NCI-H460 (cell line): ENCODE measurements at places on chromosomes 12 and 14.

DNA sequence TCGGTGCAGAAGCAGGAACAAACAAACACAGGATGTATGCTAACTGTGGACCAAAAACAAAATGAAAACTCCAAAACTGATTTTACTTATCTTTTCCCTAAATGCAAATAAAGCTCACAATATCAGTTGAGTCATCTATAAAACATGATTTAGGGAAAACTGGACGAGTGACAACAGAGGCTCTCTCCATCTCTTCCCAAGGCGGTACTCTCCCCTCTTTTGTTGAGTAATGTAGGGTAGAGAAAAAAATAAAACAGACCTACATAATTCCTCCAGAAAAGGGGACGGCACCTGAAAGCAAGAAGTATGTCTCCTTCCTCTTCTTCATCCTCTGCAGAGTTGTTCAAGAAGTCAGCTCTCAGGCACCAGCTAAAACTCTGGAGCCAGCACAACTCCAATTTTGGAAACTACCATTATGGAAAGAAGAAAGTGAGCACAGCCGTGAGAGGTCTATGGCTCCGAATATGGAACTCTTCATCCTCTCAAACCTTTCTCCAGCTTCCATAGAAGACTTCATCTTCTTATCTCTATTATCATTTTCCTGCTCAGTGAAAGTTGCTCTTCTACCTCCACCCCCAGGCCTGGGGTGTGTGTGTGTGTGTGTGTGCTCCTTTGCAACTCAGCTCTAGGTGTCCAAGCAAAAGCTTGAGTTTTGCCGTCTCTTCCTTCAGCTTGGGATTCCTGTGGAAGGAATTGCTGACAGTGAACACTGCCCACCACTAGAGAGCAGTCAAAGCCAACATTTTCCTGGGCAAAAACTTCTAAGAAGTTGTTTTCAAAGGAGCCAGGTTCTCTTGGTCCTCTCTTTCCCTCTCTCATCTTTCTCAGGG, 155.4 kb downstream of the DIO2 start:
- DNase-seq: peak; percentile 61

DNA sequence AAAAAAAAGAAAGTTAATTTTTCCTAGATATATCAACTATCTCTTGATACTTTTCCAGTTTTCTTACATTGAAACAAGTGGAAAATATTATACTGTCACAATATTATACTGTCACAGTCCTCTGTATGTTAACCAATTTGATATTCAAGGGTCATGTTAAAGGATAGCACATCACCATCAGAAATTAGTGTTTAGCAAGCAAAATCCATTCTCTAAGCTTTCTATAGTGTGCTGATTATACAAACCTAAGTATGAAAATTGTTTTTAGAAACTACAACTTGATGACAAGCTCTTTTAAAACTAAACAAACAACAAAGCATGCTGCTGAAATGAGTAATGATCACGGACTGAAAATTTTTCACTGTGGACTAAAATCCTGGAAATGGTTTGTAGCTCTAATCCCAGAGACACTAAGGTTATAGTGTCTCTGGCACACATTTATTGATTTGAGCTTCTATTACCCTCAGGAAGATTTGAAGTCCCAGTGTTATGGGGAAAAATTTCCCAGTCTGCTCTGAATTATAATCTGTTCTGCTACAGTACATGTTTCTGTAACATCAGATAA, 9.7 kb downstream of the SPTSSA start:
- no peak for DNase-seq

DNA sequence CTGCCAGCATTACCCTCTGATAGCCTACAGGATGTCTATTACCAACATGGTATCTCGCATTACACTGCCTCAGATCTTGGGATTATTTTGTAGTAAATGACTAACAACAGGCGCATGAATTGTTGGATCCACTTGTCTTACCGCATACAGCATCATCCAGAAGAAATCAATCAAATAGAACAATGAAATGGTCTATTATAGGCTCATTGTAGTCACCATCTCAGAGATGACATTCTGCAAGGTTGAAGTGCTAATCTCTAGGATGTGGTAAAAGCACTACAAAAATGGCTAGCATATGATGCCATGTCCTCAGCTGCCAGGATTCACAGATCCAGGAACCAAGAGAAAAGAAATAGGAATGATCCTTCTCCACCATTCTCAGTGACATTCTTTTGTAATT, 52.0 kb downstream of the WASHC3 start:
- no peak for DNase-seq

DNA sequence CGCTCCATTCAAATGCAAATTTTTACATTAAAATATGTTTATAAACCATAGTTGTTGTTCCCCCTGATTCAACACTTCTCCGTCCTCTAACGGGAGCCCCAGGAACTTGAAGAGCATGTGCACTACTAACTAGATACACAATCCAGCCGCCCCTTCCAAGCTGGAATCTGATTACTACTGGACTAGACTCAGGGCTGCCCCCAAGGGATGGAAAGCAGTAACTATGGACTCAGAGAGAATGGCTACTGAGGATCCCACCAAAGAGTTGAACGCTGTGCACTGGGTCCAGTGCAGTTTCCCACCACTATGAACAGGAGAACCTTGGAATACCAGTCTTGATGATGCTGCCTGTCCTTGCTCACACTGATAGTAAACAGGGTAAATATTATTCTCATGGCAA, 48.6 kb upstream of the PCNX1 start:
- no peak for DNase-seq

DNA sequence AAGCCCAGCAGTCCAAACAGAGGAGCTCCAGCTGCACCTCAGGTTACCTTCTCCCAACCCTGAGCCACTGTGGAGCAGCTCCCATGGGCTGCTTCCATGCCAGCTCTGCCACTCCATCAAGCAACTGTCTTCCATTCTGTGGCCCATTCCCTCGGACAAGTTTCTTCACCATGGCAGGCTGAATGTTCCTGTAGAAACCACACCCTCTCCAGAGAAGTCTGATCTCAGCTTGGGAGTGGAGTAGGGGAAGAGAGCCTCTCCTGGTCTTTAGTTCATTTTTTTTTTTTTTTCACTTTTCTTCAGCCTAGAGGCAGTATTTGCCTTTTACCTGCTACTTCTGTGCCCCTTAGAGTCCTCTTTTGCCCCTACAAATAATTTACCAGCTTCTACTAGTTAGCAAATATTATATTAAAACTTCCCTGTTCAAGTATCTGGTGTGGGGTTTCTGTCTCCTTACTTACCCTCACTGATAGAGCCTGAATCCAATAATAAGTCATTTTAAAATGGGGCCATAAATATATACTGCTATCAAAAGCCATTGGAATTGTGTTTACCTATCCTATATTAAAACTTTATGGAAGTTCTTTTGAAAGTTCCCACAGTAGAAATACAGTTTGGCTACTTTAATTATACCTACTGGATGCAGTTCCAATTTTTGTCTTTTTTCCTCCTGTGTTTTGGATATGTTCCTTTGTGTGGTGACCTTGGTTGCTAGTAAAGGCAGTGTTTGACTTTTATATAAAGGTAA, 11.7 kb upstream of the SLC17A8 start:
- DNase-seq: no peak
